ENCODE measurements at places on chromosomes 16 and 17. TPM values are rescaled to one million over a fixed set of nuclear protein-coding genes. Genes with fewer than 3 reads are reported as not detected.

DNA sequence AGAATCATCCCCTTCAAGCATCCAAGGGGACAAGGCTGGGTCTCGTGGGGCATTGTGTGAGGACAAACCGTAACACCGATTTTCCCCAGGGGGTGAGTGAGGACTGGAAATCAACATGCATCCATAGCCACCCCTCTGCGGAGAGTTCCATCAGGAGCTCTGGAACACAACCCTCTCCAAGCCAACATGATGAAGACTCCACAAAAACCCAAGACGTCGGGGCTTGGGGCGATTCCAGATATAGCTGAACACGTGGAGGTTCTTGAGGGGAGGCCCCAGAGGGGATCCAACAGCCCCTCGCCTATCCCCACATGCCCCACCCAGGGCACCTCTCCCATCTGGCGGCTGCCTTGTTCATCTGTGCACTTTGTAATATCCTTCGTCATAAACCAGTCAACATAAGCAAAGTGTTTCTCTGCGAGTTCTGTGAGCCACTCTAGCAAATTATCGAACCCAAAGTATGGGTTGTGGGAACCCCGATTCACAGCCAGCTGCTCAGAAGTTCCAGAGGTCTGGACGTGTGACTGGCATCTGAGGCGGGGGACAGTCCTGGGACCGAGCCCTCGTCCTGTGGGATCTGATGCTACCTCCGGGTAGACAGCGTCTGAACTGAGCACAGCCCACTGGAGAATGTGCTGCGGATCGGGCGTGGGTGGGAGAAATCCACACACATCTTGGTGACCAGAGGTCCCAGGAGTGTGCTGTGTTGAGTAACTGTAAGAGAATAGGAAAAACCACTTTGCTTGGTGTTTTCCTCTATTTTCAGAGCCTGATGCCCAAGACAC, 55.5 kb downstream of the RPH3AL start:
- no peak for DNase-seq

DNA sequence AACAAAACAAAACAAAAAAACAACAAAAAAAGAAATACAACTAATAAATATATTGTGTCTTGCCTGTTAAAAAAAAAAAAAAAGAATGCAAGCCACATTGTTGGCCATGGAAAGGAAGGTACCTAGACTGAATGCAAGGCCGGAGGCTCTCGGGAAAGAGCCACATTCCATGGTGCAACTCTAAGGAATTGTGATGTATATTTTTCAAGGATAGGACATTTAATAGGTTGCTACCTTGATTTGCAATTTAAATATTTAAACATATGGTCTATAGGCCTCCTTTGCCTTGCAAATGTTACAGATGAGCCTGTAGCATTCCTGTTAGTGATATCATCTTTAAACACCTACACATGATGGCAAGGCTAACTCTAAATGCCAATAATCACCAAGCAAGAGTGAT, 650.9 kb downstream of the TOX3 start:
- DNase-seq, result no peak

- DNase-seq, result no peak
Observed at GRCh38 chr17:8140065-8141029, 11.9 kb downstream of the PER1 start.

DNA sequence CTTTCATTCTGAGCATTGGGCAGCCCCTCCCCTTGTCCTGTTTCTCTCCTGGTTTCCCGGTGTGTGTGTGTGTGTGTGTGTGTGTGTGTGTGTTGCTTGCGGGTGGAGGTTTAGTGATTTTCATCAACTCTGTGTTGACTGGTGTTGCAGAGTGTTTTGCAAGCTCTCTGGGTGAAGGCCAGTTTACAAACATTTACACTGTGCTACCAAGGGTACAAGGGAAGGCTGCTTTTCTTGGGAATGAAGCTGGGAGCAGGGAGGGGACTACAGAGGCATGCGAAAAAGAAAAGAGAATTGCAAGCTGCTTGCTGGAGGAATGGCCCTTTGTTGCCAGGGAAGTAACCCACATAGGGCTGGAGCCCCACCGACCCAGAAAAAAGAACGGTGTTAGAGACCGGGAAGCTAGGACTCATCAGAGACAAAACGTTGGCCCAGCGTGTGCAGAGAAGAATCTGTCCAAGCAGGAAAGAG, 29.6 kb downstream of the HS3ST3B1 start:
- no peak for DNase-seq

GRCh38 chr16:11349599-11350276, 4.5 kb downstream of the RMI2 start:
- no peak for DNase-seq

DNA sequence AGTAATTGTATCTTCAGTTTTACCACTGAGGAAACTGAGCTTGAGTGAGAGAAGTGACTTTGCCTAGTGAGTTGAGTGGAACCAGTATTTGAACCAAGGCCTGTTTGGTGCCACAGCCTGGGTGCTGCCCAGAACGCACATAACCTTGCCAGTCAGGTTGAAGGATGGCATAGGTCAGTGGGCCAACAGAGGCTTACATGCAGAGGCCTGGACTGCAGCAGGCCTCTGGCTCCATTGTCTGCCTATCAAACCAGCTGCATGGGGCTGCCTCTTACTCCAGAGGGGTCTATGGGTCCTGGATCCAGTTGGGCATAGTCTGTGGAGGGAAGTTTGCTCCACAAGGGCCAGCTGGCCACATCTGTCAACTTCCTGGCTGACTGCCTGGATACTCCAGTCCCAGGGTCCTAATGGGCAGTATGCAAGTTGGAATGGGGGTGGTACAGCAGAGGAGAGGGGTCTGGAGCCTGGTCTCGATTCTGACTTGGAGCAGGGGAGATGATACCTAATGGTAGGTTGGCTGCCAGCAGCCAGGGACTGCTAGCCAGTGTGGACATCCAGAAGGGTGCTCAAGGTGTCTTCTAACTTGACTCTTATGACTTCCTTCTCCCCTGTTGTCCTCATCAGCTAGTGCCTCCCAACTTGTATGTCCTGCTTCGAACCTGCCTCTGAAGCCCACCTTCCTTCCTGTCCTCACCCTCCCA, 11.1 kb upstream of the RNF112 start:
- DNase-seq, result no peak

GRCh38 chr16:85210423-85211169, 98.3 kb upstream of the CIBAR2 start:
- DNase-seq, result no peak

GRCh38 chr17:9566067-9566466, 9.6 kb downstream of the STX8 start:
- DNase-seq, result no peak

GRCh38 chr16:31265329-31266245, 5.8 kb downstream of the ITGAM start:
- peak; percentile 78 for DNase-seq

DNA sequence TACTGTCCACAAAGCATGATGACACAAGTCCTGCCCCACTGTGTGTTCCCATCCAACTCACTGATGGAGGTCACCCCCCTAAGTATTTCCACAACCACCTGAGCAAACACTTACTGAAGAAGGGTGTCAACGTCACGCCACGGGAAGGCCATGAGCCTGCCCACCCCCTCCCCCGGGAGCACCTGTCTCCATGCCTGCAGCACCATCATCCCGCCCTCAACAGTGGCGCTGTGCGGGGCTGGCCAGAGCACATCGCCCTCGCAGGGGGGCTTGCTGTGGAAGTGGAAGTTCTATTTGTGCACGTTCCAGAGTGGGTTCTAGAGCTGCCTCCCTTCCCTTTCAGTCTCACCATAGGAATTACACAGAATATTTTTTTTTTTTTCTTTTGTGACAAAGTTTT, 4.3 kb upstream of the MBTPS1 start:
- no peak for DNase-seq

GRCh38 chr17:57355090-57355859, 99.0 kb downstream of the MSI2 start:
- no peak for DNase-seq

DNA sequence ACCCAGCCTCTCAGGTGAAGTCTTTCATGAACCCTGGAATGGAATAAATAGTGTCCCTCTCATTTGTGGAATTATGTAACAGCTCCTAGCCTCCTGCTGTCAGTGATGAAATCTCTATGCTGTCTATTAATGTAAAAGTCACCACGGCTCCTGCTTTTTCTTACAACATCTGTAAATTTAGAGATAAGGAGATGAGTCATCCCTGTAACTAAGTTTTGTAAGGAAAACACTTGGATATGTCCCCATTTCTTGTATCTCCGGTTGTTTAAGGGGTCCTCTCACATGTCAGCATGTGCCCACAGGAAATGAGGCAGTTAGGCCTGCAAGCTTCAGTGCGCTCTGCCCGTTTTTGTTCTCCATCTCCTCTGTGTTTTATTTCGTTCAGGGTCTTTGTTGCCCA, 2.8 kb upstream of the NAT9 start:
- DNase-seq, result no peak

GRCh38 chr16:35690413-35690812, 2231.0 kb downstream of the TP53TG3F start:
- DNase-seq, result no peak

- DNase-seq, result no peak
Observed at GRCh38 chr16:30376461-30376902, 1.9 kb downstream of the MYL11 start.

GRCh38 chr16:54143934-54144571, 142.5 kb downstream of the IRX3 start:
- DNase-seq, result no peak

GRCh38 chr17:78613416-78613815, 36.2 kb upstream of the DNAH17 start:
- no peak for DNase-seq

DNA sequence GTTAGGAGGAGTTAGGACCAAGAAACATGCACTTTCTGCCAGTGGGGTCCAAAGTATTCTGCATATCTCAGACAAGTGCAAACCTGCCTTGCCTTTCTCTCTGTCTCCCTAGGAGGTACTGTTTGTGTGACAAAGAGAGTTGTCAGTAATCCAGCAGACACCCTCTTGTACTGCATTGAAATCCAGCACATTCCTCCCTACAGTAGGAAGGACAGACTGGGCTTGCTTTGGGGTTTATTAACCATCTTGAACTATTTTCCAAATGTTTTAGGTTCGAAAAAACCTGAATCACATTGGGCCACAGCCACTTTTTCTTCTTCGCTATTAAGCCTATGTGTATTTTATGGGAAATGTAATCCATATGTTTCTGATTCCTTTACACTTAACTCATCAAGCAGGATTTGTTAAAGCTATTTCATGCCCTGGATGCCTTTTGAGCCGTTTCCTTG, 204.2 kb upstream of the KCNJ16 start:
- DNase-seq, result no peak

- DNase-seq, result no peak
Observed at GRCh38 chr17:73863761-73864535, 219.7 kb upstream of the SDK2 start.

WNT3 gene
- not detected for total RNA-seq

AGRP gene
- not detected for total RNA-seq

SETD6 gene
- 32.1 TPM for total RNA-seq

RHBDF2 gene
- 53.7 TPM for total RNA-seq

DRC3 gene
- total RNA-seq, result not detected

KIFC3 gene
- total RNA-seq, result 0.96 TPM

SCN4A gene
- 0.13 TPM for total RNA-seq

TNP2 gene
- total RNA-seq, result not detected

ZNRF1 gene
- 52.2 TPM for total RNA-seq

IGSF6 gene
- total RNA-seq, result not detected

All from activated T-helper 1 cell treated with anti-CD3 and anti-CD28 coated beads, Interleukin-12 subunit alpha, Interleukin-12 subunit beta, Interleukin-2, Interleukin-4 antibody, amounts not matched to agents 30 ng/mL and 10 ng/mL and 1 ng/mL, durations not matched to agents 14 hours and 24 hours and 36 hours (primary cell).